Aorta (tissue), 5 donors: ENCODE measurements at places on chromosomes 4 and X. TPM values are rescaled to one million over a fixed set of nuclear protein-coding genes. Genes with fewer than 3 reads are reported as not detected.

GRCh38 chrX:12967711-12968465, 7.0 kb upstream of the TMSB4X start:
- no peak for DNase-seq

DNA sequence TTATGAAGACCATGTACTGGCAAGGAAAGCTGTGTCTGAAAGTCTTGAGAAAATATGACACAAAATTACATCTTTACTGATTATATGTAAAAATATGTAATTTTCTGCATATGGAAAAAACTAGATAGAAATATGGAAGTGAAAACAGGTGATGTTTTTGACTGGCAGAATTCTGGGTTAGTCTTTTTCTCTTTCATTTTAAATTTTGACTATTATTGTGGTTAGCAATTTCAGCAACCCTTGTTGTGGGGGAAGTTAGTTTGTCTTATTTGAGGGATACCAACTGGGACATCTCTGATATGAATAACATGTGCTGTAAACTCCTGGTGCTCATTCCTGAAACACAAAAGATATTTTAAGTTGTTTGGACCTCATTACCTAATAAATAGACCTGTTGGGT, 49.9 kb upstream of the CPEB2 start:
- DNase-seq: no peak

HEPH gene
- total RNA-seq: 67.8 TPM

WFS1 gene
- total RNA-seq: 63.8 TPM

DNA sequence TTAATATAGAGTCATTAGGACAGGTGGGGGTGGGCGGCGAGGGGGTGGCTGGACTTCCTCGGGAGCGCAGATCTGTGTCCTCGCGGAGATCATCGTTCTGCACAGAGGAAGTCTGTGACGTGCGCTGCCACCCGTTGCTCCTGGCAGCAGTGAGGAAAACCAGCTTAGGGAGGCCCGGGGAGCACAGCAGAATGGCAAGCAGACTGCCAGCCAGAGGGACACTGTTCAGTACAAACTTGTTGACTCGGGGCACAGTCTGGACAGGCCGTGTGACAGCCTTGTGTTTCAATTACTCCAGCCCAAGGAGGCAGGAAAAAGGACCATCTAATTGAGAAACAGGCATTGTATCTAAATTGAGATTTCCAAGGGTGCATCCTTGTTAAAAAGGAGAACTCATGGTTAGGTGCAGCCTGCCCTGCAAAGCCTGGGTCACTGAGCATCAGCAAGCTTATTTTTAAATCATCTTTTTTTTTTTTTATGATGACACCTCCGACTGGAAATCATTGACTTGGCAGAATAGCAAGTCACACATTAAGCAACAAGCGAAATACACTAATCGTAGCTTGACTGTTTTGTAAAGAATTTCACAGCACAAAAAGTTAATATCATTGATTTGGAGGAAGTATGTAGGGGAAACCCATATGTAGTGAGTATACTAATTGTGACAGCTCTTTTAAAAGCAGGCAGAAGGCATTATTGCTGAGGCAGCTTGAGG, 512.0 kb upstream of the FAT1 start:
- no peak for DNase-seq

DNA sequence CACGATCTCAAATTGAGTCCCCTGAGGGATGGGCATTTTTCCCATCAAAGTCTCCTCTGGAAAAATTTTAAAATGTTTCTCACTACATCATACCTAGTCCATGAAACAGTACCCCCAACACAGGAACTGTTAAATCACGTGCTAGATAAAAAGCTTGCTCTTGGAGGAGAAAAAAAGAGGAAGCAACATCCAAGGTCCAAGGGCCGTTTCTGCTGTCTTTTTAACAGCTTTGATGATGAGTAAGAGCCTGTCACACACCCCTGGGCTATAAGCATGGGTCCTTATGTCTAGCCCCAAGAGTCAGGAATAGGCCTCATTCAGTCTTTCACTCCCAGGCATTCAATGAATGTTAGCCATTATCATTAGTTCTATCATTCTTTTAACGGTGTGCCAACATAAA, 128.9 kb downstream of the SH3KBP1 start:
- no peak for DNase-seq

DNA sequence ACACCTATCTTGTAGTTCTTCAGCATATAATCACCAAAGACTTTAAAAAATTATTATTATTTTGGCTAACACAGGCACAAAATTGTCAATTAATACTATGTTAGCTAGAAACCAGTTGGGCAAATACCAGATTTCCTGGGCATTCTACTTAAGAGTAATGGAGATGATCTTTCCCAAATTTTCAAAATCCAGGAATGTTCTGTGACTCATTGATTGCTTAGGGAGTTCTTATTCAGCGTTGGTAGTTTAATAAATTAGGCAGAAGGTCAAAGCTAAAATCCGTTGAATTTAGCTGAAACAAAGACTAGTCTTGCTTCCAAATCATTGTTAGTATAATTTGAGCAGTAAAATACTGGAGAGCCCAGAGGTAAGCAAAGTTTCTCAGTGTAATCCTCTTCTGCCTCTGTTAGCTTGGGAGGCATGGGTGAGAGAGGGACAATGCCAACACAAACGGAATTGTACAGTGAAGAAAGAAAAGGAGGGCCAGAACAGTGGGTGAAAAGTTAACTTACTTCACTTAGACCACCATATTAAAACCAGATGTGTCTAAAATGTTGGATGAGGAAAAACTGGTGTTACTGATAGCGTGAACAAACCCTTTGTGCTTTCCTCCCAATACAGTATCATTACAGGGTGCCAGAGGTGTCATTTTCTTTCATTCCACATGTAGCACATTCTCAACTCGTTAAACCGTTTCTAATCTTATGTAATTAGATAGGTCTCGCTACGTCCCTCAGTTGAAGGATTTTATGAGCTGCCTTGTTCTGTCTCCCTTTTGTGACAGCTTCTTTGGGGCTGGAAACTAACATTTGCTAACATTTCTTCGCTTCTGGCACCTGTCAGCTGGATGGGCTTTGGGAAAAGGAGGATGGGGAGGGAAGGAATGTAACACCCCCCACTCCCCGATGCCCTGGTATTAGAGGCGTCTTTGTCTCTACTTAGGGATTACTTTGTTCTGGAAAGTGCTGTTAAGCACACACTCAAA, 87.4 kb upstream of the CITED1 start:
- no peak for DNase-seq

DNA sequence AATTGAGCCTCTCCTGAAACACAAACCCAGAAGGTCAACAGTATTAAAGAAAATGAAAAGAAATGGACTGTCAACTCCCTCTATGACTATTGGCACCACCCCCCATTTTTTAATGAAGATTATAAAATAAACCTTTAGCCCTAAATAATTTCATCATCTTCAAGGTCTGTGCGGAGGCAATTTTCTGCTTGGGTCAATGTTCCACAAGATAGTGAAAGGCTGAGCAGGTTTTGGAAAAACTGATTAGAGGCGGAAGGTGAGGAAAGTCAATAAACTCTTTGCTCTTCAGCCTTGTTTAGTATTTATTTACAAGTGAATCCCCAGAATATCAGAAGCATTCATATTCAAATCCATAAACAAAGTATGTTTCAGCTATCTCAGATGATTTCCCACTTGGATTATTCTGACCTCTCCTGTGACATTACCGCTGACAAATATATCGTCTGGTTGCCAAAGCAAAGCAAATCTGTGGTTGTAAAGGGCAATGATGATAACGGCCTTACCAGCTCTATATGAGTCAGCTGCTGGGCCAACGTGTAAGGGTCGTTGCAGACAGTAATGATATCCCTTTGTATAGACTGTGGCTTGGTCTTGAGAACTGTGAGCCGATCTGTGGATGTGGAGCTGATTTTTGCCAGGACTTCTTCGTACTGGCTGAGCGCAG, 24.0 kb downstream of the RASGEF1B start:
- DNase-seq: no peak

DNA sequence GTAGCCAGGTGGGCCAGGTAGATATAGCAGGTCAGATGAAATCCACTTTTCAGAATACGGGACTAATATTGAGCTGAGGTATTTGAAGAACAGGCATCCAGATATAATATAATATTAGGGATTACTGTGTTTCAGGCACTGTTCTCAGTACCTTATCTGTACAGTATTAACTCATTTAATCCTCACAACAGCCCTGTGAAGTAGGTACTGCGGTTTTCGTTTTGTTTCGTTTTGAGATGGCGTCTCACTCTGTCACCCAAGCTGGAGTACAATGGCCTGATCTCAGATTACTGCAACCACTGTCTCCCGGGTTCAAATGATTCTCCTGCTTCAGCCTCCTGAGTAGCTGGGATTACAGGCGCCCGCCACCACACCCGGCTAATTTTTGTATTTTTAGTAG, 129.6 kb downstream of the IL1RAPL2 start:
- DNase-seq: no peak
